ENCODE measurements at places on chromosomes 12 and 14.

- DNase-seq = no peak
Measured at GRCh38 chr12:120801146-120801545, 75.5 kb downstream of the ACADS start.

DNA sequence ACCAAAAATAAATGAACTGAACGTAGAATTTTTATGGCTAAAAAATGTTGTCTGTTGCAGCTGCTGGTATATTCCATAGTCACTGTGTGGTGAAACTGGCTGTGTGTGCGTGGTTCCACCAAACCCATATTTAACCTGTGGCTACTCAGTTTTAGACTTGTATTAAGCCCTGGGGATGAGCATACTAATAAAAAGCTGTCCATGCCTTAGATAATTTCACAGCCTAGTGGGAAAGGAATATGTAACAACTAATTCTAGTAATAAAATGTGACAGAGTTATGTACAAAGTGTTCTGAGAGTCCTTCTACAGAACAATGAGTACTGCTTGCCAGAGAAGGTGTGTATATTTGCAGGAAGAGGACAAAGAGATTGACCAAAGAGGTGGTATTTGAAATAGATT, 125.5 kb downstream of the TMTC3 start:
- DNase-seq = no peak

GRCh38 chr12:114448618-114448933, 42.6 kb upstream of the TBX5 start:
- no peak for DNase-seq

DNA sequence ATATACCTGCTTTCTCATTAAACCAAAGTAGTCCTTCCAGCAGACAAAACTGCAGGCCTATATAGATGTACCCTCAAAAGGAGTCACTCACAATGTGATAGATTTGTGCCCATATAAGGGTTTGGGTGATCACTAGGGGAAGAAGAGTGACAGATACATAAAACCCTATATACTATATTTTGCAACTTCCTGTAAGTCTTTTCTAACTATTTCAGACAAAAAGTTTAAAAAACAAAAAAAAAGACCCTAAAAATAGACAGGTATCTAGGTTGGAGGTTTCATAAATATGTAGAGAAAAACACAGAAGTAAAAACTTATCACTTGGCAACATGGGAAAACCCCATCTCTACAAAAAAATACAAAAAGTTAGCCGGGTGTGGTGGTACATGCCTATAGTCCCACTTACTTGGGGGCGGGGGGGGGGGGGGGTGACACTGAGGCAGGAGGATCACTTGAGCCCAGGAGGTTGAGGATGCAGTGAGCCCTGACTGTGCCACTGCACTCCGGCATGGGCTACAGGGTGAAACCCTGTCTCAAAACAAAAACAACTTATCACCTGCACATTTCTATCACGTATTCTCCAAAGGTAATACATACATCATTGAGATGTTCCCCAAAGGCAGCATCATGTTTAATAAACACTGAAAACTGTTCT, 2.9 kb downstream of the VCPKMT start:
- DNase-seq = no peak

GRCh38 chr12:92158796-92159439, 13.3 kb upstream of the BTG1 start:
- no peak for DNase-seq

GRCh38 chr12:104538891-104539462, 82.2 kb downstream of the CHST11 start:
- no peak for DNase-seq

GRCh38 chr12:59833408-59833807, 237.6 kb downstream of the SLC16A7 start:
- no peak for DNase-seq

- no peak for DNase-seq
Measured at GRCh38 chr14:54845641-54846040, 57.0 kb downstream of the GCH1 start.

DNA sequence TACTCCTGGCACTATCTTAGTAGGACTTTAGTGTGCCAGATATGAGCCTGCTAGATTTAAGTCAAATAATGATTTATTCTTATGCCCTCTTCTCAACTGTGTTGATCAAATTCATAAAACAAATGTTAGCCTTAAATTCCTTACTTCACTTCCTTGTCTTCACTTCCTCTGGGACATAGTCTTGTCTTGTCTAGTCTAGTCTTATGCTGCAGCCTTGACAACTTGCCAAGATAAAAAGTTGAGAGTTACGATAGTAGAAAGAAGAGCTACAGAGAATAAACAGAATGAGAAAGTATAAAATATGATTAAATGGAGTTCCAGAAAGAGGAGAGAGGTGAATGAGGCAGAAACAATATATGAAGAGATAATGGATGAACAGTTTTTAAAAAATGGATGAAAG, 378.1 kb downstream of the DAD1 start:
- DNase-seq = no peak

DNA sequence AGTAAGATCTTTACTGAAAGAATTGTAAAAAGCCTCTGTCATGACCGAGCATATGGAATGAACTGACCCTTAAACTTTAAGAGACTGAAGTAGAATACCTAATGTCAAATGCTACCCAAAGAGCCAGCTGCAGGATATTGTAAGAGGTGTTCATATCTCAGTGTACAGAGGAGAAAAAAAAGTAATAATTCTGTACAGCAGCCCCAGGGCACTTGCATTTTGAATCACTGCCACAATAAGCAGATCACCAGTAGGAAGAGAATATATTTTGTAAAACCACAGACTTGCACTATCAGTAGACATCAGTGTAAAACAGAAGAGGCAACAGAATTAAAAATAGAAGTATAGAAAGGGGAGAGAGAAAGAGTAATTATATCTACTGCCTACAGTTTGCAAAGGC, 162.6 kb downstream of the PPFIA2 start:
- DNase-seq = no peak

DNA sequence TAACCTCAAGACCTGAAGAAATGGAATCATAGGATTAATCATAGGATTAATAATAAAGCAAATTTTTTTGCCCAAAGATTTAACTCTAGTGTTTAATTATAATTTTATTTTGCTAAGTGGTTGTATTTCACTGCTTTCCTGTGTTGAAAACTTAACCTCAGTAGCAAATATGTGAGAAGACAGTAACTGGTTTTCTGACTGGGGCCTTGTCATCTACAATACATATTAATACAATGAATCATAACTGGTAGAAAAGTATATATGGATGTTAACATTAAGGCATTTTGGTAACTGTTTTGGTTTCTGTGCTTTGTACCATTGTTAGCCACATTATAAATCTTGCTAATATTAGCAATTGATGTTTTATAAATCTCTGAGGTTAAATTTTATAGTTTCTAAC, 92.2 kb downstream of the ACSS3 start:
- DNase-seq = no peak

- no peak for DNase-seq
Measured at GRCh38 chr14:73358187-73358586, 100.2 kb downstream of the NUMB start.

DNA sequence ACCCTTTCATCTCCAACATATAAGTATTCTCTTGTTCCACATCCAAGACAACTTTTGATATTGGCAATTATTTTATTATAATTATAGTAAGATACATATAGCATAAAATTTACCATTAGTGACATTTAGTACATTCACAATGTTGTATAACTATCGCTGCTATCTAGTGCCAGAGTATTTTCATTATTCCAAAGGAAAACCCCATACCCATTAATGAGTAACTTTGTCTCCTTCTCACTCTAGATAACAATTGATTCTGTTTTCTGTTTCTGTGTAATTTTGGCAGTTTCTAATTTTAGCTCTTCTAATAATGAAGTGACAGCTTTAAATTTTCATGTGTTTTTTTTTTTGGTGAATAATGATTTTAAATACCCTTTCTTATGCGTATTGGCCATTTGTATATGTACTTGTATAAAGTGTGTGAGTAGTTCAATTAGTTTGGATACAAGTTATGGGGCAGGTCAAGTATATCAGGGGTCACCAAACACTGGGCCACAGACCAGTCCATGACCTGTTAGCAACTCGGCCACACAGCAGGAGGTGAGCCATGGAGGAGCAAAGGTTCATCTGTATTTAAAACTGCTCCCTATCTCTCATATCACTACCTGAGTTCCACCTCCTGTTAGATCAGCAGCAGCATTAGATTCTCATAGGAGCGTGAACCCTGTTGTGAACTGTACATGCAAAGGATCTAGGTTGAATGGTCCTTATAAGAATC, 97.2 kb upstream of the SYT1 start:
- DNase-seq = no peak

DNA sequence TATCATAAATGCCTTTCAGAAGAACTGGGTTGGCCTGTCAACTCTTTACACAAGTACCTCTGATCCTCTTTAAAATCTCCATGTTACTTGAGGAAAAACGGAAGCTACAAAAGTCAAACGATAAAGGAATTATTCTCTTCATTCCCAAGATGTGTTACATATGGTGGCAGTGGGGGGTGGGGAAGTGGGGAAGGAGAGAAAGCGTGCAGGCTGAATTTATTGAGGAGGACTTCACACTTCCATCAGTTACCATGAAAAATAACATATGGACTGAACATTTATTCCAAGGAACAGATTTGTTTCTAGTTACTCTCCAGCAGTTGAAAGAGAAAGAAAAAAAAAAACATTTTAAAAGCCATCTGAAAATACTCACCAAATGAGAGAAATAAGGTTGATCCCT, 474.4 kb upstream of the DCN start:
- no peak for DNase-seq

DNA sequence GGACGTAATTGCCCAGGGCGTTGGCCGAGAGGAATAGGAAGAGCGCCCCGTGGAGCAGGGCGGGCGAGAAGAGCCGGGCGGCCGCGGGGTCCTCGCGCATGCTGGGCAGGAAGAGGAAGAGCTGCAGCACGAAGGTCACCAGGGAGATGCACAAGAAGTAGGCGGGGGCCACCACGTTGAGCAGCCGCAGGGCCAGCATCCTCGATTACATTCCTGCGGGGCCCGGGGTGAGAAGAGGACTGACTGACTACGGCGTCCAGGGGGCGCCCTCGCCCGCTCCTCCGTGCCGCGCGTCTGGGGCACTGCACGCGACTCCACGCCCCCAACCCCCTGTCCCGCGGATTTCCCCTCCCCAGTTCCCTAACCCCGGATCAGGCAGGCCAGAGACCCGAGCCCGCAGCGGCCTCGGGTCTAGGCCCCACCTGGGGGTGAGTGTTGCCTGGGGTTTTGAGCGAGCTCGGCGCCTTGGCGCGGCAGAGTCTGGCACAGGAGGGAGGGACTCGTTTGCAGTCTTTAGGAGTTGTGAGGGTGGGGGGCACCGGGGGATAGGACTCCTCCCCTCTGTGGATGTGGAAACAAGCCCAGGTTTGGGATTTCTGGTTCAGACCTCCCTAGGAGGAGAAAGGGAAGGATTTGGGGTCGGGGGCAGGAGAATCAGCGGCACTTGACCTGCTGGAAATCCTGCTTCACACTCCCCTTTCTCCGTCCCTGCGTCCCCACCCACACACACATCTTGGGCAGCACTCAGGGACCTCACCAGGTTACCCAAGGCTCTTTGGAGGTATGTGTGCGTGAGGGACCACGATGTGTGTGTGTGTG, 1.8 kb downstream of the ZDHHC22 start:
- DNase-seq = peak; percentile 69

DNA sequence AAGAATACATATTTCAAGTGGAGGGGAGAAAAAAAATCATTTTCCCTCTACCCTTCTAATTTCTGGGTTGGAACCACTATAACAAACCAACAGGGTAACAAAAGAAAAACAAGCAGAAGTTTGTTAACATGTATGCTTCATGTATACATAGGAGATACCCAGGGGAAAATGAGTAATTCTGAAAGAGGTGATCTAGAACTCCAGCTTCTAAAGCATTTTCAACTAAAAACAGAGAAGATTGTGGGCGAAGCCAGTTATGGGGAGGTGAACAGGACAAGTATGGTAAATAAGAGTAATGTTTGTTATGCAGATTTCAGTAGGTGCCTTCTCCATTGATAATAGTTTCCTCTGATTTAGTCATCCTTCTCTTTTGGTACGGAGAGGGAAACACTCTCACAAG, 16.7 kb downstream of the FNTB start:
- DNase-seq = no peak

DNA sequence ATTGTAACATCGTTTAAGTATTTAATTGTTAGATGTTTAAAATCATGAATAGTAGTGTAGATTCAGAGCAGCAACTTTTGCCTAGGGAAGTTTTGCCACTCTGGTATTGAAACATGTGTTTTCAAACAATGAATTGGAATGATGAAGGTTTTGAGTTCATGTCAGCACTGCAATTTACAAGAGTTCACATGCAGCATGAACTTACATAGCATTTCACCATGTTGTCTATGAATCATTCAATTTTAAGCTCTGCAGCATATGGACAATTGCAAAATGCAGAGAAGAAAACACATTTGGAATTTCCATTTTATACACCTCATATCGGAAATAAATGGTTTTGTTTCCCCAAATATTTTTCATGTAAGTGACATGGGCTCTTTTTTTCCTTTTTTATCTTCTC, 170.7 kb upstream of the CDKN3 start:
- DNase-seq = no peak

DNA sequence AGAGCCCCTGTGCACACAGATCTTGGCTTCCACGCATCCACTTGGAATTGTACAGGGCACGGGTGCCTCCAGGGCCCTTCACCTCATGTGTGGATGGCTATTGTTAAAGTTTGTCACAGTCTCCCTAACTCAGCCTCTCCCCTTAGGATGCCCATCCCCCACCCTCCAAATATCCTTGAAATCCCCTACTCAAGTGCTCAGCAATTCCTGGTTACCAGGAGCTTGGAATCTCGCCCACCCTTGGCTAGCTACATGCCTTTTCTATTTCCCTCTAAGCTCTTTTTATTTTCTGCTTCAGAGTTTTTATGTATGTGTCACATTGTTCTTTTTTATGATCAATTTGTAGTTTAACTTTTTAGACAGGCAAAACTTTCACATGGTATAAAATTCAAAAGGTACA, 13.0 kb upstream of the NR1H4 start:
- no peak for DNase-seq

- no peak for DNase-seq
Measured at GRCh38 chr12:26524862-26525465, 308.0 kb downstream of the ITPR2 start.

- DNase-seq = no peak
Measured at GRCh38 chr12:42299392-42300308, 26.2 kb downstream of the ZCRB1 start.
